Esophagus squamous epithelium (tissue), 5 donors: ENCODE measurements at places on chromosomes 4 and X.

GRCh38 chr4:162485486-162485885 lies 321.7 kb upstream of the FSTL5 start:
- DNase-seq = no peak

DNA sequence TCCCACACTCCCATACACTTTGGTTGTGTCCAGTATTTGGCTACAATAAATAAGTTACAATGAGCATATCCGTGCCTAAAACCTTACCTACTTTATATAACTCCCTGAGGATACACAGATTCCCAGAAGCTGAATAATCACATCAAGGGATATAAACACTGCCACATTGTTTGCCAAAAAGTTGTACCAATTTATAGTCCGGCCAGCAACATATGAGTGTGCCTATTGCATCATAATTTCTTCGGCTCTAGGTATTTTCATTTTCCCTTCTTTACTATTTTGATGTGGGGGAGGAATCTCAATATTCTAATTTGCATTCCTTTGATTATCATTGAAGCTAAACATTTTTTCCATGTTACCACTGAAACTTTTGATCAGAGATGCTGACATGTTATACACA lies 146.4 kb downstream of the PCDH19 start:
- DNase-seq = no peak

GRCh38 chrX:20514358-20514757 lies 247.6 kb upstream of the RPS6KA3 start:
- no peak for DNase-seq

DNA sequence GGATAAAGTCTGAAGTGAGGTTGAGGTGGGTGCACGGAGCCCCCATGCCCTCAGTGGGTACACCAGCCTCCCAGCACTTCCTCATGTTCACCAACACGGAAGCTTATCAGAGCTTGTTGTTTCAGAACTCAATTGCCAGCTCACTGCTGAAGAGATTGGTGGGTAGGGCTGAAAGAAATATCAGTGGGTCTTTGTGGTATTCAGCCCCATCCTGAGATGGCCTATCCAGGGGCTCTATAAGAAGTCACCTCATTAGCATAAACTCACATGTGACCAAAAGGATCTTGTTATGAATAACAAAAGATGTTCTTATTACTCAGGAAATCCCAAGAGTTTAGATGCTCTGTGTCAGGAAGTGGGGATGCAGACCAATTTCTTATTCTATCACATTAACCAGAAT lies 177.3 kb downstream of the ARHGAP10 start:
- no peak for DNase-seq

DNA sequence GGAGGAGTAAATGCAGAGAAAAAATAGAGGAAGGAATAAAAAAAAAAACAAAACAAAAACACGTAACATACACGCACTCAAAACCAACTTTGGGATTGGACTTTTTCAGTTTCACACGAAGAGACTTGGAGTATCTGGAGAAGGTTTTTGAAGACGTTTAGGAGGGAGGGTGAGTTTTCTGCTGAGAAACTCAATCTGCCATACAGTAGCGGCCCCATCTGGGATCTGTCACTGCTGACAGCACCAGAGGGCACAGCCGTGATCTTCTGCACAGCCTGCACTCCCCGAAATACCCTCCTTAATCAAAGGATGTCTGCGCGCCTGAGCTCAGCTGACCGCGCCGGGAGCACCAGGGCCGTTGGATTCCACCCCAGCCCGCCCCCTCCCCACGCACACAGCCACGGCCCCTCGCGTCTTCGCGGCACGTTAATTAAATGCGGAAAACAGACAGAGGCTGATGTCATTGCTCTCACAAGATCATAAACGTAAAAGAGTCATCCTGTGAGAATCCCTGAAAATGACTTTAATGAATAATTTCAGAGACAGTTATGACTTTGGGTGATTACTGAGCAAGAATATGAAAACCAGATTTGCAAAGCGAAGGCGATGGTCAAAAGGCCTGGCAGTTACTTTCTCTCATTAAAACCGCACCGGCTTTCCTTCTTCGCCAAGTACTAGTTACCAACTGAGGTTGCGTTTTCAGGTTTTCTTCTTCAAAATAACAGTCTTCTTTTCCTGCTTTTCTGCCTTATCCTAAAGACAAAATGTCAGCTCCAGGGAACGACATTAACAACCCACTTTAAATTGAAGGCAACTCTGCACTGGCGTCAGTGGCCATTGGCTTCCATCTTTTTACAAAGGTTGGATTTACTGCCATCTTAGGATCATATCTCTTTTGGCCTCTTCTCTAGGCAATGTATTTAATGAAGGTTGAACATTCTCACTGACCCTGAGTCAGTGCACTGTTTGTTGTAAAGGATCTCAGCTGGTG lies 10.6 kb downstream of the HAND2 start:
- DNase-seq = no peak

DNA sequence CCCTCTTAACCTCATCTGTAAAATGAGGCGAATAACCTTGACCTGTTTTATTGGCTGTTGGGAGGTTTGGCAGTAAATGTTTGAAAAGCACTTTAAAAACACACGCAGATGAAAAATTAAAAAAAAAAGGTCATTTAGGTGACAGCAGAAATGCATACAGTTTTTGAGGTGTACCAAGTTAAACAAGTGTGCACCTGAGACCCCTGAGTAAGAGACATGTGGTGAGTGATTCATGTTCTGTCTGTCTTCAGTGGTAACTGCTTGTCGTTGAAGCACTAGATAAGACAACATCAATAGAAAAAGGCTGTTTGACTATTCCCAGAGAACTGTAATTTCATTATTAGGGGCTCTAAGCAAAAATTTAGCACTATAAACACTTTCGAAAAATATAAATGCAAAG lies 608.4 kb upstream of the PITX2 start:
- no peak for DNase-seq

DNA sequence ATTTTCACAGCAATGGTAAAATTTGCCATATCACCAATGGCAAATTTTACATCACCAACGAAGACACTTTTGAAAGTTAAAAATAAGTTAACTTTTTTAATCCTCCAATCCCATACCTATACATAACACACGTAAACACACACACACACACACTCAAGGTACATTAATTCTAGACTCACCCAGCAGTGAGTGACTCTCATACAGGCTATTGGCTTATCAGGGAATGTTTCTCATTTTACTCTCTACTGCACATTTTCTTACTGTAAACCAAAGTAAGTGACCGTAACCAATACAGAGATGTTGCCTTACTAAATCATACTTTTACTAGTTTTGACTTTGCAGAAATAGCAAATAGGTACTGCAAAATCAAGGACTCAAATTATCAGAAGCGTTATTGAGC lies 2.3 kb downstream of the VEGFC start:
- DNase-seq = no peak

GRCh38 chr4:30295652-30296051 lies 424.5 kb upstream of the PCDH7 start:
- no peak for DNase-seq

GRCh38 chr4:75545526-75545925 lies 10.3 kb upstream of the ODAPH start:
- no peak for DNase-seq

DNA sequence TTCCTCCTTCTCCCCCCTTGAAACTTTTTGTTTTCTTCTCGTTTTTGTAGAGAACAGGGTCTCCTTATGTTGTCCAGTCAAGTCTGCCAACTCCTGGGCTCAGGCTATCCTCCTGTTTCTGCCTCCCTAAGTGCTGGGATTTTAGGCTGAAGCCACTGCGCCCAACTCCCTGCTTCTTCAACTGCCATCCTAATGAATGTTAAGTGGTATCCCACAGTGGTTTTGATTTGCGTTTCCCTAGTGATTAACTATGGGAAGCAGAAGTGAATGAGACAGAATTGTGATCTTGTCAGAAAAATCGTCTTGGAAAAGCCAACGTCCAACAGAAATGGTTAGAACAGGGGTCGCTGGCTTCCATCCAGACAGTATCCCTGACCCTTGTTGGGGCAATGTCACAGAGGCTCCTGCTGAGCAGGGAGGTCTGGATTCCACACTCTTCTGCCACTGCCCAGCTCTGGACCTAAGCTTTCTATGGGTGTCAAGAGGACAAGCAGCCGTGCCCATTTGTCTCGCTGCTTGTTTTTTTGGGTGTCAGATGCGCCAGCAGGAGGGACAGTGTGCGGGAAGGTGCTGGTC lies 869 bp upstream of the ADD1 start:
- DNase-seq = no peak

- no peak for DNase-seq
These were observed 434.9 kb upstream of the GALNTL6 start for GRCh38 chr4:171378323-171378722.

GRCh38 chrX:118183606-118184005 lies 67.0 kb upstream of the KLHL13 start:
- DNase-seq = no peak

DNA sequence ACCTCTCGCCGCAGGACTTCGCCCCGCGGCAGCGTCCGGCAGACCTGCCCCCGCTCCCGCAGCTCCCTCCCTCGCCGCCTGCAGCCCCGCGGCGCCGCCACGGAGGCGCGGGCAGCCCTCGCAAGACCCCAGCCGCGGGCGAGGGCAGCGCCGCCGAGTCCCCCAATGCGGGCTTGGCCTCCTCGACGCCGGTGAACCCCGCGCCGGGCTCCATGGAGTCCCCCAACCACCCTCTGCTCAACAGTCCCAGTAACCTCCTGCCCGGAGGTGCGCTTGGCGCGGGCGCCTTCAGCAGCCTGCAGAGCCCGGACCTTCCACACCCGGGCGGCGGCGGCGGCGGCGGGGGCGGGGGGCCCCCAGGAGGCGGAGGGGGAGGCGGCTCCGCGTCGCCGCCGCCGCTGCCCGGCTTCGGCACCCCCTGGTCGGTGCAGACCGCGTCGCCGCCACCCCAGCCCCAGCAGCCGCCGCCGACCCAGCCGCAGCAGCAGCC lies 1.2 kb downstream of the CPEB2 start:
- no peak for DNase-seq

GRCh38 chrX:29744966-29745365 lies 470.4 kb upstream of the MAGEB2 start:
- no peak for DNase-seq

- DNase-seq = no peak
These were observed 122.3 kb upstream of the OTUD4 start for GRCh38 chr4:145302725-145303124.

DNA sequence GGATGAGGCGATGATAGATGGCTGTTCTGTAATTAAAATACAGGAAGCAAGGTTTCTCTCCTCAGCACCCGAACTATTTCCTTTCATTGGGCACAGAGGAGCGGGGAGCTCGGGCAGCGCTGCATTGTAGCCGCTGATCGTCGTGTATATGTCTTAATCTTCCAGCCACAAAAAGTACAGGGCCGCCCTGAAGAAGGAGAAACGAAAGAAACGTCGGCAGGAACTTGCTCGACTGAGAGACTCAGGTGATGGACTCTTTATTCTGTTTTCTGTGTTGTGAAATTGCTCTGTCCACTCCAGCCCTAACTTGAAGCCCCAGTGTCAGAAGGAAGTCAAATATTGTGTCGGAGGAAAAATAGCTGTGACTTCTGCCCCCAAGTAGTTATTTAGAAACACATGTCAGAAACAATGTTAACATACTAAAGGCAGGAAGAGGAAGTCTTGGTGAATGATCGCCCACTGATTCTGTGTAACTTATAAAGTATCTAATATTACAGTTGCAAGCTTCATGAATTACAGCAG lies 546 bp downstream of the ZRSR2 start:
- DNase-seq = no peak

DNA sequence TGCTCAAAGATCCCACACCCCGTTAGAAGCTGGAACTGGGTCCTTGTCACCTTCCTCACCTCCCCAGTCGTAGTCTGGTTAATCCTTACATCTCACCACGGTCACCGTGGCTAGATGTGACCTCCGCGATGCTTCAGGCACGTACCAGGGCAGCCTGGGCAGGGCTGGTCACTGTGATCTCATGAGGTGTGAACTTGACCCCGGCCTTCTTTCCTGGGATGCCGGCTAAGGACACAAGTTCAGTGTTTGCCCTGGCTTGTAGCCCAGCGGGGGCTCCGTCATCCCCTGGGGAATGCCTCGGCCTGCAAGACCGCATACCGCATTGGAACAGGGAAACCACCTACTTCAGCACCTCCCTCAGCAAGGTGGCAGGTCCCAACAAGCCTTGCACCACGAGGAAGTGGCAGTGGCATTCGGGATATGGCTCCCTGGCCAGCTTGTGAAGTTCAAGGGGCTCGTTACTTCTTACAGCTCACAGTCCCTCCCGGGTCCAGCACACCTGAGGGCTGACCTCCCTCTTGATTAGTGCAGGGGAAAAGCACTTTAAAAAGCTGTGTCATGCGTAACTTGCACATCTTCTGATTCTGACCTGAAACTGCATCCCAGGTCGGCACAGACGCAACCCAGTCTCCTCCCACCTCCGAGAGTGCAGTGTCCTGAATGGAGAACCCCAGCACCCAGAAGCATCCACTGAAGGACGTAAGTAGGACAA lies 25.9 kb downstream of the NOP14 start:
- DNase-seq = no peak

DNA sequence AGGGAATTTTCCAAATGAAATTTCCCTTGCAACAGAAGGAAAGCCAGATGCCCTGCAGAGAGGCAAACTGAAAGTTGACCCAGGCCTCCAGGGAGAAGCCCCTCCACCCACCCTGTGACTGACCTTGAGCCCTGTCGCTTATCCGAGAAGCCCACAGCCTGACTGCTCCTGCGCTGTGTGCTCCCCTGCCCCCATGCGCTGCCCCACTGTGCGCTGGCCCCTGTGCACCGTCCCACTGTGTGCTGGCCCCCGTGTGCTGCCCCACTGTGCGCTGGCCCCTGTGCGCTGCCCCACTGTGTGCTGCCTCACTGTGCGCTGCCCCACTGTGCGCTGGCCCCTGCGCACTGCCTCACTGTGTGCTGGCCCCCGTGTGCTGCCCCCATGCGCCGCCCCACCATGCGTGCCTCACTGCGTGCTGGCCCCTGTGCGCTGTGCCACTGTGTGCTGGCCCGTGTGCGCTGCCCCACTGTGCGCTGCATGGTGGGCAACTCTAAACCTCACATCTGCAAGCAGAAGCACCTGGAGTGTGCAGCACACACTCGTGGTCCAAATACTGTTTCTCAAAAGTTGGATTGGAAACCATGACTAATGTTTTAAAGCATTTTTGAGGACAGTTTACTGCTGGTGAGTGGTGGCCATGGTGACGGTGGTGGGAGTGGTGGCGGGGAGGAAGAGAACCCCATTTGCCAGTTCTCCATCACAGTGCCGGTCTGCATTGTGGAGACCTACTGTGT lies 8.3 kb upstream of the GRPEL1 start:
- DNase-seq = no peak

DNA sequence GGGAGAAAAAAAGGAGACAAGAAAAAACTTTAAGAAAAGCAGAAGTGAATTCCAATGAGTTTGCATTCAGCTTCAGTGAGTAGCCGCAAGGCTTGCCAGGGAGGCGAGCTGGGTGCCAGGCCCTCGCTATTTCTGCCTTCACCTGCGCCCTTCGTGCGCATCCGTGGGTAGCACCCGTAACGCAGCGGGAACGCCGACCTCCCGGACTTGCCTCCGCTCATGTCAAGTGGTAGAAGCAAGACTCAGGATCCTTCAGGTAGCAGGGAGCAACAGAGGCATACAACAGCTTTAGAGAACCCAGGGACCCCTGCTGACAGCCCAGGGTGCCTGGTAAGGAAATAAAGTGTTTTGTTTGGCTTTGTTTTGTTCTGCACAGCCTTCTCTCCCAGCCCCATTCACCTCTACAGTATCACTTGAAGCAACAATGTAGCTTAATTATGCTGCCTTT lies 140.0 kb upstream of the BCOR start:
- no peak for DNase-seq

- no peak for DNase-seq
These were observed 21.3 kb downstream of the ETDA start for GRCh38 chrX:135273162-135273561.
